T-cell (primary cell): ENCODE measurements at places on chromosomes 2 and 18.

DNA sequence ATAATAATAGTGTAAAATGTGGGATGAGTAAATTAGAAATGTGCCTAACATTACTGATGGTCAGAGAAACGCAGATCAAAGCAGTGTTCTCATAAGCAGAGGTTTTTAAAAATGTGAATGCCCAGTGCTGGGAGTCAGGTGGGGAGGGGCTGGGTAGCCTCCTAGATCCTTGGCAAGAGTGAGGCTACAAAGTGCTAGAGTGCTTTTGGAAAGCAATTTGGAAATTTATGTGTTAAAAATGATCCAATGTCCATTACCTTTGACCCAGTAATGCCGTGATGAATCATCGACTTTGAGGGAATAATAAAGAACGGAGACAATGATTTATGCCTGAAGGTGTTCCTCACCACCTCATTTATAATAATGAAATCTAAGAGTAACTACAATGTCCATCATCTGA, 44.9 kb upstream of the TWIST2 start:
- no peaks in the 10 kb centered on the region for H3K27me3 ChIP-seq
- DNase-seq = no peak

DNA sequence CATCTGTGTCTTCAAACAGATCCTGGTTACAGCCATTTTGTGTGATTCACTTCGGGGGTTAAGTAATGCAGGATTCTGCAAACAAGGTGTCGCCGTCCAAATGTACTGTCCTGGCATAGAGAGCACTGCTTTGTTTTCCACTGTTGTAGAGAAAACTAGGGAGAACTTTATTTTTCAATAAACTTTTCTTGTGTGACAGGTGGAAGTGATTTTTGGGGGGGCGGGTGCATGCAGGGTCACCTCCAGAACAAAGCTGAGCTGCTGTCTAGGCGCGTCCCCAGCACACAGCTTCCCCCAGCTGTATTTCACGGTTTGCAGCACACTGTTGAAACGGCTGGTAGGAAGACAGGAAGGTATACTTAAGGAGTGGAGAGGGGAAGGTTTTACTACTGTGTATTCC, 200.6 kb downstream of the MGAT5 start:
- peaks cover 22% of the 10 kb centered on the region for H3K36me3 ChIP-seq
- H3K27ac ChIP-seq = no peak overlapping the region
- no peak for DNase-seq
- no peak overlapping the region for H3K4me3 ChIP-seq

- peaks cover 4% of the 10 kb centered on the region for H3K4me1 ChIP-seq
- no peaks in the 10 kb centered on the region for H3K36me3 ChIP-seq
- H3K4me3 ChIP-seq = no peak overlapping the region
- no peak overlapping the region for H3K27ac ChIP-seq
These were observed 4.8 kb upstream of the CDC42EP3 start for GRCh38 chr2:37676274-37676673.

- no peak overlapping the region for H3K27ac ChIP-seq
- DNase-seq = no peak
- H3K27me3 ChIP-seq = peaks cover 21% of the 10 kb centered on the region
- H3K36me3 ChIP-seq = no peaks in the 10 kb centered on the region
- no peak overlapping the region for H3K4me3 ChIP-seq
These were observed 24.7 kb downstream of the ST8SIA5 start for GRCh38 chr18:46732201-46732600.

GRCh38 chr2:184137955-184138354, 460.4 kb upstream of the ZNF804A start:
- no peak overlapping the region for H3K27ac ChIP-seq
- no peaks in the 10 kb centered on the region for H3K36me3 ChIP-seq
- no peaks in the 10 kb centered on the region for H3K4me1 ChIP-seq
- H3K27me3 ChIP-seq = no peaks in the 10 kb centered on the region
- no peak for DNase-seq
- no peak overlapping the region for H3K4me3 ChIP-seq

GRCh38 chr2:230202430-230203109, 17.2 kb downstream of the SP110 start:
- H3K27me3 ChIP-seq = no peaks in the 10 kb centered on the region
- H3K36me3 ChIP-seq = peaks cover 11% of the 10 kb centered on the region
- H3K4me1 ChIP-seq = no peaks in the 10 kb centered on the region
- H3K27ac ChIP-seq = no peak overlapping the region

DNA sequence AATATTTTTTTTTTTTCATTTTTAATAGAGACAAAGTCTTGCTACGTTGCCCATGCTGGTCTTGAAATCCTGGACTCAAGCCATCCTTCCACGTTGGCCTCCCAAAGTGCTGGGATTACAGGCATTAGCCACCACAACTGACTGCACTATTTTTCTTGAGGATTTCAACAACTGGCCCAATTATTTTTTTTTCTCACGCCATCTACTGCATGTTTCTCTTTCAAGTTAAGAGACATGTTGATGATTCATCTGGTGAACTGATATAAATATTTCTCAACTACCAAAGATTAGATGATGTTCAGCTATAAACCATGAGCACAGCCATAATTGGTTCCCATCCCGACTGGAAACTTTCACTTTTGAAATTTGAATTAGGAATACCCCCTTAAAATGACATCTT, 688.4 kb upstream of the SYT4 start:
- no peak overlapping the region for H3K27ac ChIP-seq
- H3K4me1 ChIP-seq = no peaks in the 10 kb centered on the region
- H3K36me3 ChIP-seq = no peaks in the 10 kb centered on the region
- DNase-seq = no peak
- no peaks in the 10 kb centered on the region for H3K27me3 ChIP-seq

DNA sequence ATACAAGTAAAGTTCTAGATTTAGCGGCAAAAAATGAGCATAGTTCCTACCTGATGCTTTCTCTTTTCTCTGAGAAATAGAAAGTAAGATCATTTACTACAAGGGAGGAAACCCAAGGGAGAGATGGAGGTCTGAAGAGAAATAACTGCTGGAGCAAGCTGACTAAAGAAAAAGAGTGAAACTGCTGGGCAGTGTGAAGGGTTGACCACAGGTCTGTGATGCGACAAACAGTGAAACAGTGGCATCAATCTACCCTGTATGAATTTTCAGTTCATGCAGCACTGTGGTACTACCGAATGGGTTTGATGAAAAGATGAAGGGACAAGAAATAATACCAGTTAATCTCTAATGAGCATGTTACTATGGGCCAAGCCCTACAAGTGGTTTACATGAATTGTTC, 52.2 kb downstream of the CUL3 start:
- no peak for DNase-seq
- no peaks in the 10 kb centered on the region for H3K4me1 ChIP-seq
- no peaks in the 10 kb centered on the region for H3K36me3 ChIP-seq

DNA sequence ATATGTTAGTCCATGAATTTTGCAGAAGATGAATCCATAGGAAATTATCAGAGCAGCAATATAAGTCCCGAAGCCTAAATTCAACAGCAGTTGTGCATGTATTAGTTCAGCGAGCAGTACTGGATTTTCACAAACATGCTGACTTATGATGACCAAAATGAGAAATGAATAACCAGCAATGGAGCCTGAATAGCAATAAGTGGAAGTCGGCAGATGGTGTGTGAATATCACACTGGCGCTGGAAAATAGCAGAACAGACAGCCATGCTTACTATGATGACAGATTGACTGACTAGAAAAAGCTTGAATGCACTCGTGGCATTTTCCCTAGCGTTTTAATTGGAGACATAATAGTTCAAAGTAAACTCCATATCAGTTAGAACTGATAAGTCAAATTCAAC, 1114.5 kb downstream of the DSC3 start:
- no peak overlapping the region for H3K27ac ChIP-seq
- no peaks in the 10 kb centered on the region for H3K27me3 ChIP-seq
- H3K36me3 ChIP-seq = no peaks in the 10 kb centered on the region
- DNase-seq = no peak

- no peak overlapping the region for H3K4me3 ChIP-seq
- H3K4me1 ChIP-seq = no peaks in the 10 kb centered on the region
- H3K36me3 ChIP-seq = no peaks in the 10 kb centered on the region
- no peaks in the 10 kb centered on the region for H3K27me3 ChIP-seq
- DNase-seq = no peak
- H3K27ac ChIP-seq = no peak overlapping the region
These were observed 18.0 kb downstream of the LRRC30 start for GRCh38 chr18:7248877-7249276.

DNA sequence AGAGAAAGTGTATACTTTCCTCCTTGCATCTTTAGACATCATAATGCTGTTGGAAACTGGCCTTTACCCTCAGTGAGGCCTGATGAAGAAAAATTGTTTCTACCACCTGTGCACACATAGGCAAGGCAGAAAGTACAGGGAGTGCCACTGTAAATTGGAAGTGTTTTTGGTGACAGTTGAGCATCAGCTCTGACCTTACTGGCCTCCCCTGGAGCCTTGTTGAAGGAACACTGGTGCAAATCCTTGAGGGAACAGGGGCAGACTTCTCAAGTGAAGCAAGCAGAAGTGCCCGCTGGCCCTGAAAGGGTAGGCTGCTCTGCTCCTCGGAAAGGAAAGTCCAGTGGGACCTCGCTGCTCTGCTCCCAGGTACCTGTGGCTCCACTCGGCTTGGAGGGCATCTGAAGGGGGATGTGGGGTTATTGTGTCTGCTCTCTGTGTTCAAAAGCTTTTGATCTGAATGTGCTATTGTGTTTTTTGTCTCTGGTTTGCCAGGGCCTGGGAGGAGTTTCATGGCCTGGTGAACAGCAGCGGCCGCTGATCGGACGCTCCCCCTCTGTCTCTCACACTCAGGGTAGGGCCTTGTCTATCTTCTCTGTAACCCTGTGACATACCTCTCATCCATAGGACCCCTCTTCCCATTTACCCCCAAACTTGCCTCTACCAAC, 23.4 kb downstream of the EIF4E2 start:
- DNase-seq = no peak
- H3K27me3 ChIP-seq = no peaks in the 10 kb centered on the region
- no peaks in the 10 kb centered on the region for H3K4me1 ChIP-seq
- H3K36me3 ChIP-seq = peaks cover 14% of the 10 kb centered on the region
- no peak overlapping the region for H3K27ac ChIP-seq
- no peak overlapping the region for H3K4me3 ChIP-seq

DNA sequence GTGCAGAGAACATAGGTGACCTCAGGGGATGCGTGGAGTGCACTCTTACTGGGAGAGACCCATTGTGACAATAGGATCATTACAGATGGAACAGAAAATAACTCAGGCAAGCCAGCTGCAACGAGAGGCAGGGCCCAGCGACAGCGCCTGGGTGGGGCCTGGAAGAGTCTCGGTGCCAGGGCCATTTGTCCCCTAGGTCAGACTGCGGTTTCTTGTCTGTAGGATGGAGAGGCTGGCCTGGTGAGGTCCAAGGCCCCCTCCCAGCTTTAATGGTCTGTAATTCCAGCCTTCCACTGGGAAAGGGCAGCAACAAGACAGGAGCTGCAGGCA, 208.6 kb upstream of the APCDD1 start:
- H3K27me3 ChIP-seq = no peaks in the 10 kb centered on the region
- no peaks in the 10 kb centered on the region for H3K4me1 ChIP-seq
- DNase-seq = no peak
- no peak overlapping the region for H3K4me3 ChIP-seq
- H3K27ac ChIP-seq = no peak overlapping the region
- H3K36me3 ChIP-seq = no peaks in the 10 kb centered on the region

DNA sequence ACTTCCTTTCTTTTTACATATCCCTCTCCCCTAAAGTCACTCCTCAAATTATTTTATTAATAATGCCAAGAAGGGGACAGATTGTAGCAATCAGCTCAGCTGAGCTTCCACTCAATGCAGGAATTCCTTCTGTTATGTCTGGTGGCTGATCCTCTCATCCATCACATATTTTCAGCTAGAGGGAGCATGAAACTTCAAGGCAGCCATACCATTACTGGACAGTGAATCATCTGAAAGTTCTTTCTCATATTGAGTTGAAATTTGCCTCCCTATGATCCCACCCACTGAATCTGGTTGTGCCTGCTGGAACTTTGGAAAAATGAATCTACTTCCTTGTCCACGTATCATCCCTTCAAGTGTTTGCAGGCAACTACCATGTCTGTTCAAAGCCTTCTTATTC, 11.2 kb downstream of the ZNF385B start:
- H3K27ac ChIP-seq = no peak overlapping the region
- no peak for DNase-seq
- peaks cover 2% of the 10 kb centered on the region for H3K27me3 ChIP-seq
- no peaks in the 10 kb centered on the region for H3K36me3 ChIP-seq
- no peak overlapping the region for H3K4me3 ChIP-seq

GRCh38 chr18:23356915-23357601, 96.0 kb upstream of the RIOK3 start:
- no peak overlapping the region for H3K4me3 ChIP-seq
- DNase-seq = no peak
- H3K4me1 ChIP-seq = no peaks in the 10 kb centered on the region
- H3K27me3 ChIP-seq = no peaks in the 10 kb centered on the region
- peaks cover 3% of the 10 kb centered on the region for H3K36me3 ChIP-seq

DNA sequence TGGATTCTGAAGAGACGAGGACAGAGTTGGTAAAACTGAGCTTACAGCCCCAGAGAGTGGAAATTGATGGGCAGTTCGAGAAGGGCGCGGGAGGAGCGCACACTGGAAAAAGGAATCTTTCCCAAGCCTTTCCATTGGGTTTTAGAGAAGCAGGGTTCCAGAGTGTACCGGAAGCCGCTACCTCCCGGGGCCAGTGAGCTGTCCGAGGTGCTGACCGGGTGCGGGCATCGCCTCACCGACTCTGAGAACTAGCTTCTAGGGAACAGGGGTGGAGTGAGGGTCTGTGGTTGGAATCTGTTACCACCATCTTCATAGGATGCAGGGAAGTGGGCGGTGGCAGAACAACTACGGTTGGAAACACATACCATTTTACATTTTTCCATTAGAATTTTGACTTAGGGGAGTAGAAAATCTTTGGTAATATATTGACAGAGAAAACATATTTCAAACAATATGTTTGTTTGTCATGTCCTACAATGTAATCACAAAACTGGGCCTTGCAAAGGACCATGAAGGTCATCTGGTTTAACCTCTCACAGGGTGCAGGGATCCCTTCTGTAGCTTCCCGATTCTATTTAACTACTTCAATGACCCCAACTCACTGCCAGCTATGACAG, 724 bp downstream of the NMS start:
- H3K36me3 ChIP-seq = no peaks in the 10 kb centered on the region
- H3K27ac ChIP-seq = no peak overlapping the region
- DNase-seq = no peak
- no peaks in the 10 kb centered on the region for H3K4me1 ChIP-seq
- H3K27me3 ChIP-seq = no peaks in the 10 kb centered on the region
- no peak overlapping the region for H3K4me3 ChIP-seq

DNA sequence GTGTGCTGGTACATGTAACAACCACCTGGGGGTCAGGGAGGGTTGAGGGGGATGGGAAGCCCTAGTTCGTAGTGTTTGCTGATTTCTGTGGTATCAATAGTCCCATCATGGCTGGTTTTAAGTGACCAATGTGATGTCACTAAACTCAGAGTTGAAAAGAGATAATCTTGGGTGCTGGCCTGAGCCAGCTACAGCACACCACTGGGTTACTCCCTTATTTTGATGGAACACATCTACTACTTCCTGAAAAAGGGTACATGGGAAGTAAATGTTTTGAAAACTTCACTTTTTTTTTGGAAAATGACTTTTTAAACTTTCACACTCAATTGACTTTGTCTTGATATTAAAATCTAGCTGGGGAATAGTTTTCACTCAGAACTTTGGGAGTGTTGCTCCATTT, 87.0 kb upstream of the CXCR4 start:
- H3K36me3 ChIP-seq = no peaks in the 10 kb centered on the region
- no peak overlapping the region for H3K27ac ChIP-seq
- no peaks in the 10 kb centered on the region for H3K27me3 ChIP-seq
- no peak for DNase-seq
